ENCODE measurements at places on chromosomes 5 and 9.
A peak's percentile ranks its signal among the peaks of the same experiment; 100 is the strongest.

- peak; percentile 39 for DNase-seq
Measured at GRCh38 chr5:81850501-81851357, 99.8 kb upstream of the SSBP2 start.

GRCh38 chr5:152270096-152270495 is 135.0 kb downstream of the NMUR2 start:
- DNase-seq: no peak

DNA sequence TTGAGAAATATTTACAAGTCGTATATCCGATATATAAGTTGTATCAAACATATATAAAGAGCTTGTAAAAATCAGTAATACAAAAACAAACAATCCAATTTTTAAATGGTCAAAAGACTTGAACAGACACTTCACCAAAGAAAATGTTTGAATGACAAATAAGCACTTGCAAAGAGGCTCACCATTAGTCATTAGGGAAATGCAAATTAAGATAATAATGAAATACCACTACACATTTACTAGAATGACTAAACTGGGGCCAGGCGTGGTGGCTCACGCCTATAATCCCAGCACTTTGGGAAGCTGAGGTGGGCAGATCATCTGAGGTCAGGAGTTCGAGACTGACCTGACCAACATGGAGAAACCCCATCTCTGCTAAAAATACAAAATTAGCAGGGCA is 134.6 kb upstream of the HAND1 start:
- no peak for DNase-seq

DNA sequence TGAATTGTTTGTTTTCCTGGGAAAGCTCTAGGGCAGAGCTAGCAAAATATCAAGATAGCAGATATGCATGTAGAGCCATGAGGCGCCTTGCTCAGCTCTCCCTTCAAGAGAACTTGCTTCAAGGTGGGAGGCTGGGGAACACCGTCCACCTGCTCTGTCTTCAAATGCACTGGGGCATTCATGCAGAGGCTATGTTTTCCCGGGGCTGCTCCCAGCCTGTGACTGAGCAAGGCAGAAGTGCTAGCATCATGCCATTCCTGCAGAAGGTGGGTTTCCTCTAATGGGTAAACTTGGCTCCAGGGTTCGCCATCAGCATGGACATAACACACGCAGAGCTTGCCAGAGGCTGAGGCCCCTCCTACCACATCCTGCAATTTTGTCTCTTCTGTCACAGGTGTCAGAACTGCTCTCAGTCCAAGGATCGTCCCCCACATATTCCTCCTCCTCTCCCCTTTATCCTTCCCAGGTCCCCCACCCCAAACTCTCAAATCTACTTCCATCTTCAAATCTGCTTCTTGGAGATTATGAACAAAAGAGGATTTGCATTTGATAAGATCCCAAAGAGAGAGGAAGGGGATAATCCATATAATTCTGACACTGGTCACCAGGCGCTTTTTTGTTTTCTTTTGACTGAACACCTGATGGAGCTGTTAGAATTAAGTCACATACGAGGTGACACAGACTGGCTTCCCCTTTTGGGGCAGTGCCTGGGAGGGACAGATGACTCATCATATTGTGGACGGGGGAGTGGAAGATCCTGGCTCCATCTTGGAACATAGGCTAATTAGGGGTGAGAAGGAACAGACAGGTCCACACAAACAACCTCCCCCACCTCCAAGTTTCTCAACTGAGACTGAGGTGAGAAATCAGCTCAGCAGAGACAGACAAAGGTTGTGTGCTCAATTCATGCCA is 85.0 kb upstream of the TAF11L2 start:
- no peak for DNase-seq

- DNase-seq: peak; percentile 56
Measured at GRCh38 chr9:18857769-18858168, 175.2 kb downstream of the SAXO1 start.

- peak; percentile 85 for DNase-seq
Measured at GRCh38 chr9:129665389-129665775, at the start of gene PRRX2. Gene PRRX2, plus strand, starts transcription at chr9:129665647. Its CDS starts 221 bp downstream, at chr9:129665868.

GRCh38 chr5:169944922-169945680 is 35.2 kb downstream of the INSYN2B start:
- peak; percentile 28 for DNase-seq

- peak; percentile 78 for DNase-seq
Measured at GRCh38 chr5:172952034-172952511, 7.2 kb upstream of the RPL26L1 start.

DNA sequence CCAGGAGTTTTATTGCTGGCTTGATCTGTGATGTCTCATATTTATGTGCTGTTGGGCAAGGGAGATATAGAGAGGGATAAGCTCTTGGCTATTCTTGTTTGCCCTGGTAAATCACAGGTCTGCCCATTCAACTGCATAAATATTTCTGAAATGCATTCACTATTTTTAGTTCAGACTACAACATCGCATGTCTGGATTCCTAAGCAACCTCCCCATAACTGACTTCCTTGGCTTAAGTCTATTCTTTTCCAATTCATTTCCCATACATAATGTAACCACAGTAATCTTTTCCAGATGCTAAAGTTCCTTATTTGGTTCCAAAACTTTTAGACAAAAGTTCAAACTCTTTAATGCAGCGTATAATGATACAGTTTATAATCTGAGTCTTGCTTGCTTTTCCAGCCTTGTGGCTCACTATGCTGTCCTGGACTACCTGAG is 321.4 kb upstream of the ACTBL2 start:
- DNase-seq: peak; percentile 93

DNA sequence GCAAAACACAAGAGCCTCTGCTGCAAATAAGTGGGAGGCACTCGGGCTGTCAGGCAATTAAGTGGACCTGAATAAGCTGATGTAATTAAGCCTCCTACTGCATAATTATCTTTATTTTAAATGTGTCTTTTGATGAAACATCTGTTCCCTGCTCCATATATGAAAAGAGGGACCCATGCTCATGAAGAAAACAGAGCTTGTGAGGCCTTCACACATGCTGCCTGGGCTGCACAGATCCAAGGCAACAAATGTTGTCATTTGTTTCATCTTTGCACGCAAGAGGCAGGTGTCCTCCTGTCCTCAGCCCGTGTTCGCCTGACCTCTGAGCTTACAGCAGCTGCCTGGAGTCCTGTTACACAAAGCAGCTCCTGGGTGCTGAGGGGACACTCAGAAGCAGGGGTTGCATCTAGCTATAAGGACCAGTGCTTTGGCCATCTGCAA is 381.1 kb downstream of the ZNF608 start:
- DNase-seq: no peak

GRCh38 chr5:98798371-98798770 is 24.9 kb downstream of the RGMB start:
- DNase-seq: no peak

DNA sequence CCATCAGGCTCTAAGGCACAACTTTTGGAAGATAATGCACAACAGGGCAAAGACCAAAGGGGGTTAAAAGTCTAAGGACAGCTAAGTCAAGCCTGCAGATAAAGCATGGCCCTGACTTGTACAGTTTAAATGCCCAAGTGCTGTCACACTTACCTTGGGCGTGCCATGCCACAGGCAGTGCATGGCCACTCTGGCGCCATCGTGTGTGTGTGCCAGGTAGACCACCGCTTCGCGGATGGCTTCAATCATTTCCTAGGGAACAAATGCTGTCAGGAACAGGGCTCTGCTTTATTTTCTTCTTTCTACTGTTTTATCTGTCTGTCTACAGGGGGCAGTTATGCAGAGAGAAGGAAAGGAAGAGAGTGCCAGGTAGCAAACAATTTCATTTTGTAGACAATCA is 19.3 kb downstream of the PUM3 start:
- no peak for DNase-seq

DNA sequence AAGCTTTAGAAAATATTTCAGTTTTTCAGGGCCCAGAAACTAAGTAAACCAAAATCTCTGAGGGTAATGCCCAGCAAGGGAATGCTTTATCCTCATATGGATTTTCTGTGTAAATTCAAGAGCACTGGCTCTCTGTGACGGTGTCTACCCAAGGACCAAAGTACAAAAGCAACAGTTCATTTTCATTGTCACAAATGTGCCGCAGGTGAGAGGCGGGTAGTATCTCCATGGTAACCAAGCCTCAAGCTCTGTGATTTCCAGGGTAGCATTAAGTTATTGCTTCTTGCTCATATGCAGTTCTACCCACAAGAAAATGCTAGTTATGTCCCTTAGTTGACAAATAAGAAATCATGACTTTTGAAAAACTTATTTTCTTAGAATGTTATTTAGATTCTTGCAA is 164.3 kb downstream of the MTRR start:
- no peak for DNase-seq

DNA sequence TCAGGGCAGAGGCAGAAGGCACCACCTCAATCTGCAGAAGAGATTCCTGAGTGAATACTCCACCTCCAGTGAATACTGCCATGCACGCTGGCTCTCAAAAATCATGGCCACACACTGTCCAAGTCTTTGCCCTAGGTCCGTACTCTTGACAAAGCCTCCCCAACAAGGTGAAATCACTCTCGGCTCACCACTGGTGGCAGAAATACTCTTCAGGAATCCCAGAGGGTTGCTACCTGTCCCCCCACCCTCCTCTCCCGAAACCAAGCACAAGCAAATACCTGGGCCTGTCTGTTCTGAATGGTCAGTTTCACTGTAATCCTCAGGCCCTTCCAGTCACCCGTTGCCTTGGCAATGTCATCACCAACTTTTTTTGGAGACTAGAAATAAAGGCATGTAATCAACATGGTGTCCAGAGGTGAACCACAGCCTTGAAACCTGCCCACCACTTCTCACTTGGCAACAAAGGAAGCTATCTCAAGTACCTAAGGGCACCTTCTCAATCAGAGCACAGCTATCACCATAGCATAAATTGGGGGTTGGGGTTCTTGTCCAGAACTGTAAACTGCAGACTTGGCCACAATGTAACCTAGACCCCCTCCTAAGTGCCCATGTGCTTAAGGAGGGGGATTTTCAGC is 1.8 kb downstream of the RPL12 start:
- peak; percentile 15 for DNase-seq

- DNase-seq: no peak
Measured at GRCh38 chr9:113307396-113307975, 4.3 kb upstream of the RNF183 start.

DNA sequence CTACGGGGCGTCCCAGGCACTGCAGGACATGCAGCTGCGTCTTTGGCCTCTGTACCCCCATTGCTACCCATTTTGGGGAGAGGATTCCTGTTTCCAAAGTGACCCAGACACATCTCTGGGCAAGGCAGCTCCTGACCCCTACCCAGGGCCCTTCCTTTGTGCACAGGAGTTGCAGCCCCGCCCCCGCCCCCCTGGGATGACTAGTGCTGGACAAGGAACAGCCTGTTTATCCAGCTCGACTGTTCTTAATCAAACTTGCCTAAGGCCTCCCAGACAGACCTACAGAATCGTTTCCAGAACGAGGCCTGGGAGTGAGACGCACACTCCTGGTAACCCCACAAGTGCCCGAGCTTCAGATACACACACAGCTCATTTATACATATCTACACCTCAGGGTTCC is 13.2 kb downstream of the DIPK1B start:
- peak; percentile 83 for DNase-seq

- no peak for DNase-seq
Measured at GRCh38 chr9:19998823-19999455, 210.1 kb upstream of the SLC24A2 start.

GRCh38 chr9:36036780-36037548 is at the start of gene RECK:
Gene RECK, plus strand, starts transcription at chr9:36036913. Its CDS starts 86 bp downstream, at chr9:36036999.
- peak; percentile 97 for DNase-seq

DNA sequence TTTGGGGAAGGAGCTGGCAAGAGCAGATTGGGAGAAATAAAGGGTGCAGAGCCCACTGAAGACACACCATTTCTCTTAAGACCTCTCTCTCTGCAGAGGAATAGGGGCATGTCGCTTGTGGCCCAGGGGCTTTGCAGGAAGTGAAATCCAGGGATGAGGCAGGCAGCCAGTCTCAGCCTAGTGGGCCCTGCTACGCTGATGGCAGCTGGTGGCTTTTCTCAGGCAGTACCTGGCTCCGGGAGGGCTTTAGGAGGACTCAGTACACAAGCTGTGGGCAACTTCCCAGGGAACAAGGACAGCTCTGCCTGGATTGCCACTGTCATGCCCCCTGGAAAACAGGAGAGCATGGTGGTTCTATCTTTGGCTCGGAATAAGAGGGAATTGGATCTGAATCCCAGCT is 76.2 kb upstream of the NEURL1B start:
- DNase-seq: no peak

DNA sequence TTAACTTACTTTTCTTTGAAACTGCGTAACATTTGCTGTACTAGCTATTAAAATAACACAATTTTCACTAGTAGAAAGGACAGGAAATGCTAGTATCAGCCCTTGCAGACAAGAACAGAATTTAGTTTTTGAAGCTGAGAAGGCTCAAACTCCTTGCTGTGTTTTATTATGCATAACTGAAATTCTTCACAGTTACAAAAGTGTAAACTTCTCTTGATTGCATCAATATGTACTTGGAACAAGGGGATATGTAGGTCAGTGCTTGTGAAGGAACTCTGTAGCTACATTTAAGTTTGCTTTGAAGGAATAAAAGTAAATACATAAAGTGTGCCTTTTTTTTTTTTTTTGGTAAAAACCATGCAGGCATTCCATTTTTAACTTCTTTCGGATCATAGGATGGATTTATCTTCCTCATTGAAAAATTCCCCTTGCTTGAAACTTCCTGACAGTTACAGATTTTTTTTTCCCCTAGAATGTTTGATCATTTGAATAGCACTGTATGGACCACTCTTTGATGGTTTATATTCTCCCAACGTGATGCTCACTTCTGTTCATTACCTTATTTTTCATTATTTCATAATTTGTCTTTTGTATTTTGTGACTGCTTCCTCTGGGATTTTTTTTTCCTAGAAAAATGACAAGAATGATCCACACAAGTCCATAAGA is 94.9 kb upstream of the DAB2 start:
- peak; percentile 84 for DNase-seq

Data from adipocyte (in vitro differentiated cells).